ENCODE measurements at places on chromosomes 5 and 9.

DNA sequence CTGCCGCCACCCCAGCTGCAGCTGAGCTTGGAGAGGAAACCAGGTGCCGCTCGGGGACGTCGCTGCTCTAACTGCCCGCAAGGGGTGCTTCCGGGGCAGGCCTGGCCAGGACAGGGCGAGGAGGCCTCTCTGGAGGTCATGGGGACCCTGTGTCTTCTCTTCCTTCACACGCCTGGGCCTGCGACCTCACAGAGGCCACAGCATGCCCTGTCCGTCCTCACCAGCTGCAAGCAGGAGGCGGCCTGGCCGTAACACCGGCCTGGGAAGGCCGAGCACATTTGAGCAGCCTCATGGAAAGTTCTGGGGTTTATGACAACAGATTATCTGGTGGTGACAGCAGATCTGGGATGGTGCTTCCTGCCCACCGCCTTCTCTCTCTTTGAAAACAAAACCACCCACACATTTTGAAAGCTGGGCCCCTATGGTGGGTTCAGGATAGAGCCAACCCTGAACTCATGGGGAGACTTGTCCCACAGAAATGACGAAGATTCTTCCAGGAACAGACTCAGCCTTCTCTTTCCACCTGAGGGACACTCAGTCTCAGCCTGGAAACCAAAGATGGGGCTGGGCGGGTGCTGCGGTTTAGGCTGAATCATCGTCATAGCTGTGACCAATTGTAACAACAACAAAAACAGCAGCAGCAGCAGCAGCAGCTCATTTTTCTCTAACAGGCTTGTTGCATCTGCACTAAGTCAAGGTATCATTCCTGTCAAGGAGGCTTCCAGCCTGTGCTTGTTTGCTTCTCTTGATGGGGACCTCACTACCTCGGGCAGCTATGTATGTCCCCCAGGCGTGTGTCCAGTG is 99.6 kb upstream of the RAPGEF1 start:
- DNase-seq, result no peak

- DNase-seq, result no peak
Measured at GRCh38 chr5:42953041-42953440, 87.1 kb downstream of the ANXA2R start.

DNA sequence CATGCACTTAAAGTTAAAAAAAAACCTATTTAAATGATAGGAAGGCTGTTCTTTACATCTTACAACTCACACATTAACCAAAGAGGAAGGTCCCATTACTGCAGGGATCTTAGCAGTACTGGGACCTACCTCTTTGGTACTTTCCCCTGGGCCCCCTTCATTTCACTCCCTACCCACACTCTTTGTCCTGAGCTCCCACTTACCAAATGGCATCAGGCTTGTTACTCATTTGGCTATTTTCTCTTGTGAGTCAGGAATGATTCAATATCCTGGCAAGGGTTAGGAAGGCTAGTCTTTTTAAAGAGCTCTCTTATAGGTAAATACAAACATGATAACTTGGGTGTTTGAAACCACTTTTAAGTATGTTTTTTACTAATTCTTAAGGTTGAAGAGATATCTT is 117.4 kb upstream of the ELL2 start:
- no peak for DNase-seq

- DNase-seq, result no peak
Measured at GRCh38 chr5:164296603-164297080, 791.2 kb downstream of the MAT2B start.

DNA sequence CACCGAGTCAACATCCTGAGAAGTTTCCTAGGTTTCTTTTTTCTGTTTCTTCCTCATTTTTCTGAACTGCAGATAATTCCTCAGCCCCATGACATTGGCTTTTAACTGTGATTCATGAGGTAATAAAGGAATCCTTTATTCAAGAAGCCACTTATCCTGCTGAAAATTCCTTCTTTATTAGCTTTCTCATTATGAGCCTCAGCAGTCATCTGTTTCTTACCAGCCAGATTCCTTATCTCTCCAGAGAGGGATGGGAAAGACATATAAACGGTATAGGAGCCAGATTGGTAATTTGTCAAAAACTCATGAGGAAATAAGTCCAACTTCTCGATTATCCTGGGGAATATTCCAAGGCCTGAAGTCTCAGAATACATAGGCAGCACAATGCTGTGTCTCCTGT is 465.4 kb downstream of the ICE1 start:
- DNase-seq, result no peak

Data from thoracic aorta (tissue), 2 donors.